ENCODE measurements at places on chromosomes 5 and 9.

- no peak for DNase-seq
Measured at GRCh38 chr5:36285837-36286615, 15.7 kb downstream of the RANBP3L start.

DNA sequence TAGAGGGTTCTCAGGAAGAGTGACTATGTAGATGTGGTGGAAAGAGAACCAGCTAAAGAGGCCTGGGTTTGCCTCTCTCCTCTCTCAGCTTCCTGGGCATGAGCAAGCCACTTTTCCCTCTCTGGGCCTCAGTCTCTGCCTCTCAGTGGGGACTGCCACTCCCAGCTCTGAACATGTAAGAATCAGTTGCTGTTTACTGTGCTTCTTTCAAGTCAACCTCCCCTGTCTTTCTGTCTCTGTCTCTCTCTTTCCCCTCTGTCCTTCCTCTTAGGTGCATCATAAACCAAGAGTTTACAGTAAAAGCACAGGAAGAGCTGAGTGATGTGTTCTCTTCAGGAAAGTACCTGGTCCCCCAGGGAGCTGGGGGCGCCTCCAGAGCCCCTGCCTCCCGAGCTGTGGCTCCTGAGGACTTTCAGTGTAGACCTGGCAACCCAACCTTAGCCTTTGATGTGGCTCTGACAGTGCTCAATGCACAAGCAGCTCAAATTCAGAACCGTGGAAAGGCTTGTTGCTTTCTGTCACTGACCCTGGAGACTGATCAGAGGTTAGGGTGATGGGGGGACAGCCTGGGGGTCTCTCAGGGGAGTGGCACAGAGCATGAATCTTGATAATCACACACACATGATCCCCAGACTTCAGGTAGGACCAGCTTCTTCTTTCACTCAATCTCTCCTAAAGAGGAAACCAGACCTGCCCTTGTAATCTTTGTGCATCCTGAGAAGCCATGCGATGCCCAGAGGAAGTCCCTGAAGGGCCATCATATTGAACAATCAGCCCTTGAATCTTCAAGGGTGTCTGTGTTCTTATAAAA is 59.4 kb upstream of the TNFSF8 start:
- no peak for DNase-seq

DNA sequence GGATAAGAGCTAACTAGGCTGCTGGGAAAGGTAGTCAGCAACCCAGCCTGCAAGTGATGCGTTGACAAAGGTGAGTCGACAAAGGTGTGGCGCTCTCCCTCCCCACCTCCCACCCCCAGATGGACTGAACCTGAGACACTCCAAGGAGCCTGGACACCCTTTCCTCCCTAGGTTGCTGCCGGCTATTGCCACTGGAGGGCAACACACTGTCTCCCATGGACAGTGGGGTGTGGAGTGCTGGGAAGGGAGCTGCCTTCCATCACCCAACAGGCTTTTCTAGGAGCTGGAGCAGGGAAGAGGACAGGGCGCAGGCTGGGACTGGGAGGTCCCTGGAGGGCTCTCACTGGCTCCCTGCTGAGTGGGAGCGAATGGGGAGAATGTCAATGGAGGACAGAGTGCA is 75.4 kb upstream of the ARAP3 start:
- DNase-seq, result no peak

DNA sequence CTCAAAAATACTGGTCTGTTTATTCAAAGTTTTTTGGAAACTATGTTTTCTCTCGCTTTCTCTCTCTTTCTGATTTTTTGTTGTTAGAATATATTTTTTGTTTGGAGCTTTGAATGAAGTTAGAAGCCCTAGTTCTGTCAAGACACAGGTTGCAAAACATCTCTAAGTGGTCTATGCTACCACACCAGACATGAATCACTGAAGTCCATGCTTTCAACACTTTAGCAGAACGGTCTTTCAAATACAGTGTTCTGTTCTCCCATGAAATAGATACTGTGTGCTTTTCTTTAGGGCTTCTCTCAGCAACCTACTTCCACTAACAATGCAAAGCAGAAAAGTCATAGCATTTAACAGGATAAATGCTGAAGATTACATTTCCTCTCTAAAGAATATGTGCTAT is 392.5 kb downstream of the TMEM167A start:
- DNase-seq, result no peak

DNA sequence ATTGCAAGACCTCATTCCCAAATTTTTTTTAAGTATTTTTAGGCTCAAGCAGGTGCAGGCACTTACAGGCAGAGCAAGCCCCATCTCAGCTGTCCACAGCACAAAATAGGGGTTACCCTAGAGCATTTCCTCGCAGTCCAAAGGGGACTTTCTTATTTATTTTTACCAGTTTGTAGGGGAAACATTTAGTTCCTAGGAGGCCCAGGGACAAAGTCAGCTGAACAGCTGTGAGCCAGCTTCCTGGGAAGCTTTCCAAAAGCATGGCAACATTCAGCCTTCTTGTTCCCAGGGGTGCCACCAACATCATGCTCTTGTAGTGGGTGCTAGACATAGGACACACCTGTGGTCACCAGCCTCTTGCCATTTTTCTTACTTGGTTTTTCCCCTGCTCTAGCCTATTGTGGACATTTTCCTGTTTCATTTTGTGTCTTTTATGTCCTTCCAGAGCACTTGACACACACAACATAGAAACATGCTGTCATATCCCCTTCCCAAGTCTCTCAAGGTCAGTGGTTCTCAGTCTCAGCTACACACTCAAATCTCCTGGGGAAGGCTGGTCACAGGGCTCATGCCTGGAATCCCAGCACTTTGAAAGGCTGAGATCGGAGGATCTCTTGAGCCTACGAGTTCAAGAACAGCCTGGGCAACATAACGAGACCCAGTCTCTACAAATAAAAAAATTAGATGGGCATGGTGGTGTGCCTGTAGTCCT is 38.2 kb downstream of the HAVCR1 start:
- no peak for DNase-seq

DNA sequence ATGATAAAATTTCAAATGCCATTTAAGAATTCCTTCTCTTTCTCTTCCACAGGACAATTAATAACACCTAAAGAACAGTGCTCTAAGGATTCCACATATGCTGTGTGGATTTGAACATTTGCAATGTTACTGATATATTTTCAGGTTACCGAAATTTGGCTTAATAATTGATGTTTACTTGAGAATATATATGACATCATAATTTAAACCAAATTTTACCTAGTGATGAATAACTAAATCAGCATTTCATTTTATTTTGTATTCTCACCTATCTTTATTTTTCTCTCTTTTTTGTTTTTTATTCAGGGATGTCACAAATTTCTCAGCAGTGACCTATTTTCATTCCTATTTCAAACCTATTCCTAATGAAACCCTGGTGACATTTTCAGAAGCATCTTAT is 429.6 kb downstream of the SLCO4C1 start:
- DNase-seq, result no peak

- no peak for DNase-seq
Measured at GRCh38 chr5:121138495-121138907, 674.4 kb downstream of the PRR16 start.

- no peak for DNase-seq
Measured at GRCh38 chr9:86021166-86021565, 78.2 kb downstream of the GOLM1 start.

DNA sequence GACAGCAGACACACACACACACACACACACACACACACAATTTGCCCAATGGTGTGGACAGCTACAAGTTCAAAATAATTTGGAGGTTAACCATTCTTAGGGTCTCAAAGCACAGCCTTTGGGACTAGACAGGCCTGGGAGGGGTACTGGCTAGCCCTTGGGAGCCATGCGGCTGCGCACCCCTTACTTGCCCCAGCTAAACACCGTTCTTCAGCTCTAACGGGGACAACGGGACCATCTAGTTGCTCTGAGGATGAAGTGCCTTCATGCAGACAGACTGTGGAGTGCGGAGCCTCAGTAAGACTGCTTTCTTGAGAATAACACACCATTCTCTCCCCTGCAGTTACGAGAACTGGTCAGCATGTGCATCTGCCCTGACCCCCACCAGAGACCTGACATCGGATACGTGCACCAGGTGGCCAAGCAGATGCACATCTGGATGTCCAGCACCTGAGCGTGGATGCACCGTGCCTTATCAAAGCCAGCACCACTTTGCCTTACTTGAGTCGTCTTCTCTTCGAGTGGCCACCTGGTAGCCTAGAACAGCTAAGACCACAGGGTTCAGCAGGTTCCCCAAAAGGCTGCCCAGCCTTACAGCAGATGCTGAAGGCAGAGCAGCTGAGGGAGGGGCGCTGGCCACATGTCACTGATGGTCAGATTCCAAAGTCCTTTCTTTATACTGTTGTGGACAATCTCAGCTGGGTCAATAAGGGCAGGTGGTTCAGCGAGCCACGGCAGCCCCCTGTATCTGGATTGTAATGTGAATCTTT is 64.6 kb downstream of the PSMB7 start:
- no peak for DNase-seq

- no peak for DNase-seq
Measured at GRCh38 chr9:6620353-6620752, 25.2 kb downstream of the GLDC start.

DNA sequence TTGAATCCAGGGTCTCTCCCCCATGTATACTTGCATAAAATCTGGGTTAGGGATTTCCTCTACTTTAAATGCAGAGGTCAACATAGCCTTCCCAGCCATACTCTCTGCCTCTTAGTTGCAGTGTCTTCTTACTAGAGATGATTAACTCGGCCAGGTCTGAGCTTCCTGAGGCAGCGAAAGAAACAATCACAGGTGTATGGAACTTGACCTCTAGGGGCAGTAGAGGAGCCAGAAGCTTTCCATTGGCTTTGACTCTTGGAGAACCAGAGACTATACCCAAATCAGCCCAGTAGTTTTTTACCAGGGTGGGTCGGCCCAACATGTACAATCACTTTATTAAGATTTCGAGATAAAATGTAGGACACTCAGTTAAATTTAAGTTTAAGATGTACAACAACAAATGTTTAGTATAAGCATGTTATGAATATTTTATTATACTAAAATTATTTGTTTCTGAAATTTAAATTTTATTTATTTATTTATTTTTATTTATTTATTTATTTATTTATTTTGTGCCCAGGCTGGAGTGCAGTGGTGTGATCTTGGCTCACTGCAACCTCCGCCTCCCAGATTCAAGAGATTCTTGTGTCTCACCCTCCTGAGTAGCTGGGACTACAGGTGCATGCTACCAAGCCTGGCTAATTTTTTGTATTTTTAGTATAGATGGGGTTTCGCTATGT is 48.0 kb upstream of the DMRT3 start:
- DNase-seq, result peak; percentile 16
